ENCODE measurements at places on chromosomes 5 and 9. TPM values are rescaled to one million over a fixed set of nuclear protein-coding genes. Genes with fewer than 3 reads are reported as not detected.

VAV2 gene
- polyA plus RNA-seq = 48.2 TPM

TMEM252 gene
- 10.1 TPM for polyA plus RNA-seq

FBP2 gene
- polyA plus RNA-seq = 0.11 TPM

PDE6A gene
- 0.11 TPM for polyA plus RNA-seq

AQP3 gene
- polyA plus RNA-seq = 45.5 TPM

WNT8A gene
- polyA plus RNA-seq = 0.31 TPM

PLAC8L1 gene
- 2.6 TPM for polyA plus RNA-seq

DNA sequence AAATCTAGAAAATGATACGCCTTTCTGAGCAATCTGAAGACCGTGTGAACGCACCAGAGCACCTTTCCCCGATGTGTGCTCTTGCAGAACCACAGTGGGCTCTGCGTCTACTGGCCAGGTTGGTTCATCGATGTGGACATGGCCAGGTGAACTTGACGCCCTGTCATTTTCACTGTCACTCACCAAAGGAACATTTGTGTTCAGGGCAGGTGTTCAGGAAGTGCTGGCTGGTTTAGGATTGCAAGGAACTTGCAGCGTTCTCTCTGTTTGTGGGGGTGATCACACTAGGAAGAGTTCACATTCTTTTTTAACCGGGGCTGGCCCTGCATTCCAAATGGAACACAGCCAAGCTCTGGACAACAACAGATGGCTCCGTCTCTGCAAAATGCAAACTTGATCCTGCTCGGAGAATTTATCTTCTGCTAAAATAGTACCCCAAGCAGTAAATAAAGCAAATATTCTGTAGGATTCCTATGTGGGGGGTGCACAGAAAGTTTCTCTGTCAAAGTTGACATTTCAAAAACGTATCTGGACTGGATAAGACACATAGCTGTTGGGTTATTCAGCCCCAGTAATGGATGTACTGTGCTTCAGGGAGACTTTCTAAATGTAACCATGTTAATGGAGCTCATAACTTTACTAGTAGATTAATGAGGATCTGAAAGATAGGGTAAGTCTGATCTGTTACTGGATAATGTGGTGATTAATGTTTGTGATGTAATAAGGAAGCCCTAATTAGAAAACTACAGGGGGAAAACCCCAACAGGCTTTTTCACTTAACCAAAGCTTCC is 45.7 kb upstream of the FANCC start:
- no peak for DNase-seq

DNA sequence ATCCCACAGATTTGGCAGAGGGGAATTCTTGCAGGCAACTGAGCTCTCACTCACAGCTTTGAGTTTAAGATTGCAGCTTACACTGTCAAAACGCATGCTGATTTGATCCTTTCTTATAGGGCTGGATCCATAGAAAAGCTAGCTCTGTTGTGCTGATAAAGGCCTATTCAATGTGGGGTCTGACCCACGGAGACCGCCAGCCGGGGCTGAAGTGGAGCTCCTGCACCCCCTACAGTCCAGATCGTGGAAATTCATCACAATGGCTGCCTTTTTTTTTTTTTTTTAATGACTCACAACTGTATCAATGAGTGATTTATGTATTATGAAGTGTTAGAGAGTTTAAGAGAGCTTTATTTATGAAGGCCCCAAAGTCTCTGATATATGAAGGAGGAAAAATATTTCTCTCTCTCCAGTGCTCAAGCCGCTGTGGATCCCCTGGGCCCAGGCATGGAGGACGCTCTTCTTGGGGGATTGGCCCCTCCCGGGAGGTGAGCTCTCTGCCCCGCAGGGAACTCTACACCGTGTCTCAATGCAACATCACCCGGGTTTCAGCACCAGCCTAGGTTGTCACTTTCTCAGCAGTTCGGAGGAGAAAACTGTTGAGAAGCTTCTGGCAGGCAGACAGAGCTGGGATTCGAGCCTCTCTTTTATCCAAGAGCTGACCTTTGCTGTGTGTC is 700.2 kb downstream of the IRX1 start:
- DNase-seq = no peak

- DNase-seq = no peak
Observed at GRCh38 chr5:15901151-15901550, 278.4 kb downstream of the MARCHF11 start.

DNA sequence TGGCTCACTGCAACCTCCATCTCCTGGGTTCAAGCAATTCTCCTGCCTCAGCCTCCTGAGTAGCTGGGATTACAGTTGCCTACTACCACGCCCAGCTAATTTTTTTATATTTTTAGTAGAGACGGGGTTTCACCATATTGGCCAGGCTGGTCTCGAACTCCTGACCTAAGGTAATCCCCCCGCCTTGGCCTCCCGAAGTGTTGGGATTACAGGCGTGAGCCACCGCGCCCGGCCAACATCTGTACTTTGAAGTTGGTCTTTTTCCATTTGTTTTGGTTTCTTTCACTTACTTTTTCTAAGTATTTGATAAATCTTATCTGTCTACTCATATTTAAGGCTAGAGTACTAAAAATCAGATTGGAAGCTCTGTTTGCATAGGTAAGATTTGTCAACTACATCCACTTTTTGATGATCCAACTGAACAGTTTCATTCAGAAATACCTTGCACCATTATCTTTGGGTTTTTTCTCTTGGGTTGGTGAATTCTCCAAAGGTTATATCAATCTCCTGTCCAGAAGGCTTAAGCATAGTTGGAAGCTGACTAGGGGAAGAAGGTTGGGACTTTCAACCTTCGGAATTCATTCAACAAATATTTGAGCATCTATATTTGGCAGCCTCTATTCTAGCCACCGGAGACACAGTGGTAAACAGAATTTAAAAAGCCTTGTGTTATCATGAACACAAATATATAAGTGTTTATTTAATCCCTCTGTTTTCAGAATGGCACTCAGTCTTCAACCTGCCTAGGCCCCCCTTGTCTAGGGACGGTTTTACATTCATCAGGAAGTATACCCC is 489.1 kb downstream of the RAB3C start:
- no peak for DNase-seq

GRCh38 chr5:75510836-75511434 is 494 bp downstream of the CERT1 start:
- peak; percentile 34 for DNase-seq

DNA sequence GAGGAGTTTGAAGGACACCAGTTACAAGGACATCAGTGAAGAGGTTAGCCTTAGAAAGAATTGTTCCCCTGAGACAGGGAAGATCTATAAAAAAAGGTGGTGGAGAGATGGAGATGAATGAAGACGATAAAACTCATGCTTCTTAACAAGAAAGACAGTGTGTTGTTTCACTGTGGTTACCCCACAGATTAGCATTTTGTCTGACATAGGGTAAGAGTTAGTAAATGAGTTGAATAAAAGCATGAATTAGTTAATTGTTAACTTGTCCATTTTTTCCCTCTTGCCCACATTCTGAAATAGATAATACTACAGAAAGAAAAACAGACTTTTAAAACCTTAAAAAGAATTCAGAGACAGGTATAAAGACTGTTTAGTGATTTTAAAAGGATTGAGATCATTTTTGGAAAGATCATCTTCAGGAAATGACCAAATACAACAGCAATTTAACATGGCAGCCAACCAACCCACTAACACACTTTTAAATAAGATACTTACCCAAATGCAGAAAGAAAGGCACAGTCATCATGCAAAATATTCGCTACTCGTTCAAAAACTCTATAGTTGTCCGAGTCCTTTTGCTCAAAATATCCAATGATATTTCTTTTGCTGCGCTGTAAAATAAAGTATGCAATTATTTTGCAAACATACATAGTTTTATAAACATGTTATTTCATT is 78.5 kb downstream of the ERP44 start:
- no peak for DNase-seq

DNA sequence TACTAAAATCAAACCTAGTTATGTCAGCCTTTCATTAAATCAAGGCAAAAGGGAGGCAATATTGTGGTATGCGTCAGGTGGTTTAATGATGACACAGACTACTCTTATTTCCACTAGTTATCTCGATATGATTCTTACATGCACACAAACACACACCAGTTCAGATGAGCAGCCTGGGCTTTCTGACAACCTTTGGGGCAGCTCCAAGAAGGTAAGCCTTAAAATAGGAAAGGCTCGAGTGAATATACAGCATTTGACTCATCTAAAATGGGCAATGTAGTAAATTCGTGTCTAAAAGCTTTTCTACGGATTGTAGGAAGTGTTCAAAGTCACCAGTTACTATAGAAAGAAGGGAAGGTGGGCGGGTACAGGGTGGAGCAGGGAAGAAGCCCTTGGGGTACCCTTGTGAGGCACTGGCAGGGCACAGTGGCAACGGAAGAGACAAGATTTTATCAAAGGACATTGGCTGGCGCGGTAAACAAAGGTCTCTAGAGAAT is 1.9 kb downstream of the ANKH start:
- no peak for DNase-seq

- no peak for DNase-seq
Observed at GRCh38 chr5:170154297-170154696, 48.6 kb downstream of the FOXI1 start.

DNA sequence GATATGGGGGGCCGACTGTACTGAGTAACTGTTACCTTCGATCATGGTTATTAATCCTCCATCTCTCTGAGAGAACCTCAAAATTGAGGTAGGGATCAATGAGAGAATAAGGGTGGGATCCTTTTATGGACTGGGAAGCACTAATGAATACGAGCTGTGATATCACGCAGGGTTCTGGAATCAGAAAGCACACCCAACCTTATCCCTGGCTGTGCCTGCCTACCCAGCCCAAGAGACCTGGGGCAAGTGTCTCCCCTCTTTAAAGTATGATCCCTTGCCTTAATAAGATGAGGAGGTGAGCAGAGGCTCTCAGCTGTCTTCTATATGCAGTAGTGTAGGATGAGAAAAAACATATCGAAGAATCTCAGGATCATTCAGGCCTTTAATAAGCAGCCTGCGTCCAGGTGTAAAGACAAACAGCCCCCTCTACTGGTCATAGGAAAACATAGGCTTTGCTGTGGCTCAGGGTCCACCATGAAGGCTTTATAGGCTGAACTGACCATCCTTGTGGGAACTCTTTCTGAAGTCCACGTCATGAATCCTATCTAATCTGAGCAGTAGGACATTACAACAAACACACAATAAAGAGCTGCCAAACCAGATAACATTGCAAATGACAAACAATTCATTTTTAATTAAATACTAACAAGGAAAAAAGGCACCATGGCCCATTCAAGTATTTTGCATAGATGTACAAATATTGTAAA is 16.8 kb downstream of the NIPAL4 start:
- DNase-seq = peak; percentile 31

- DNase-seq = no peak
Observed at GRCh38 chr9:73180403-73180802, 28.7 kb downstream of the ANXA1 start.

All from left renal cortex interstitium (tissue), 4 donors.